ENCODE measurements at places on chromosomes 16 and 17. TPM values are rescaled to one million over a fixed set of nuclear protein-coding genes. Genes with fewer than 3 reads are reported as not detected.

GRCh38 chr16:12240036-12240435 is 263.5 kb downstream of the SNX29 start:
- H3K36me3 ChIP-seq = no peaks in the 10 kb centered on the region
- no peak overlapping the region for H3K27ac ChIP-seq
- no peak overlapping the region for H3K4me3 ChIP-seq
- no peak for DNase-seq
- H3K27me3 ChIP-seq = no peaks in the 10 kb centered on the region

The CCL8 gene
- not detected for total RNA-seq

The DLX4 gene
- 1.2 TPM for total RNA-seq

- H3K36me3 ChIP-seq = no peaks in the 10 kb centered on the region
- no peaks in the 10 kb centered on the region for H3K27me3 ChIP-seq
- no peak overlapping the region for H3K27ac ChIP-seq
- no peak overlapping the region for H3K4me3 ChIP-seq
- no peaks in the 10 kb centered on the region for H3K4me1 ChIP-seq
- DNase-seq = no peak
Observed at GRCh38 chr17:14871921-14872320, 393.2 kb downstream of the PMP22 start.

DNA sequence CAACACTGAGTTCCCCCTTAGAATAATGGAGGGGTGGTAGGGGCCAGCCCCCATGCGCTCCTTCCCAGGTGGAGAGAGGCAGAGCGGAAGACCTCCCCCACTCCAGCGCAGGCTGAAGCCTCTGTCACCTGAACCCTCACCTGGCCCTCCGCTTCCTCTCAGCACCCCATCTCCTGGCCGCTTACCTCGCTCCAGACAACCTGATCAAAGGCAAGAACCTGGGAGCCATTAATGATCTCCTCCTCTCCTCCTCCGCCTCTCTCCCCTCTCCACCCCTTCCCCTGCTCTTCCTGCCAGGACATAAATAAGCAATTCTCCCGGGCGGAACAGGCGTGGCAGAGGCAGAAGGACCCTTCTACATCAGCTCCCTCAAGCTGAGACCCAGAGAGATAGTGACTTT is 110.2 kb upstream of the LHX1 start:
- DNase-seq = no peak
- no peaks in the 10 kb centered on the region for H3K27me3 ChIP-seq
- H3K27ac ChIP-seq = no peak overlapping the region
- H3K4me1 ChIP-seq = no peaks in the 10 kb centered on the region
- H3K36me3 ChIP-seq = no peaks in the 10 kb centered on the region

DNA sequence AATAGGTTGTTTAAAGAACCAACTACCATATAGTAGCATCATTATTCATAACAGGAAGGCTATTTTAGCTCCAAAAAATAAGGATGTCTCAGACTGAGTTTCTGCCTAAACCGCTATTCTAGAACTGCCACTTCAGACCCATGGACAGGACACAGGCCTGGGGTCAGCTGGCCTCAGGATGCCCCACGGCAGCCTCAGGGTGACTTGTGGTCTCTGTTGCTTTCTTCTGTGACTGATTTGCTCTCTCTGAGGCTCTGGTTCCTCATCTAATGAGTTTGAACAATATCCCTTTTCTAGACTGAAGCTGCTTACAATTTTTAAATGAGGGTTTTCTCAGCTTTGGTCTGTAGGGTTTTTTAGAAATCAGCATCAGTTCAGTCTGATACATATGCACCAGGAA is 31.8 kb upstream of the IRF8 start:
- no peaks in the 10 kb centered on the region for H3K27me3 ChIP-seq
- H3K27ac ChIP-seq = no peak overlapping the region
- H3K4me1 ChIP-seq = no peaks in the 10 kb centered on the region
- no peak for DNase-seq

The KCNG4 gene
- total RNA-seq = not detected

The SULT1A4 gene
- total RNA-seq = 3.8 TPM

- no peak overlapping the region for H3K4me3 ChIP-seq
- no peak for DNase-seq
- no peak overlapping the region for H3K27ac ChIP-seq
- H3K4me1 ChIP-seq = no peaks in the 10 kb centered on the region
- no peaks in the 10 kb centered on the region for H3K36me3 ChIP-seq
Observed at GRCh38 chr17:72416054-72416675, 295.3 kb downstream of the SOX9 start.

The GLYR1 gene
- 121 TPM for total RNA-seq

The DNAAF1 gene
- total RNA-seq = not detected

DNA sequence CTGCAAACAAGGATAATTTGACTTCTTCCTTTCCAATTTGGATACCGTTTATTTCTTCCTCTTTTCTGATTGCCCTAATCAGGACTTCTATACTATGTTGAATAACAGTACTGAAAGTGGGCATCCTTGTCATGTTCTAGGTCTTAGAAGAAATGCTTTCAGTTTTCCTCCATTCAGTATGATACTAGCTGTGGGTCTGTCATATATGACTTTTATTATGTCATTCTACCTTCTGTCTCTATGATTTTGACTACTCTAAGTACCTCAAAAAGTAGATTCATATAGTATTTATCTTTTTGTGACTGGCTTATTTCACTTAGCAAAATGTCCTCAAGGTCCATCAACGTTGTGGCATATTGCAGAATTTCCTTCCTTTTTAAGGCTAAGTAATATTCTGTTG is 111.5 kb upstream of the RBBP6 start:
- H3K27ac ChIP-seq = no peak overlapping the region
- H3K27me3 ChIP-seq = no peaks in the 10 kb centered on the region
- no peaks in the 10 kb centered on the region for H3K4me1 ChIP-seq
- H3K4me3 ChIP-seq = no peak overlapping the region
- no peaks in the 10 kb centered on the region for H3K36me3 ChIP-seq
- no peak for DNase-seq

- DNase-seq = no peak
- no peak overlapping the region for H3K4me3 ChIP-seq
- no peak overlapping the region for H3K27ac ChIP-seq
Observed at GRCh38 chr17:38547444-38547843, 58.3 kb downstream of the SRCIN1 start.

GRCh38 chr17:82090549-82091263 is 7.3 kb downstream of the FASN start:
- H3K36me3 ChIP-seq = peaks cover 52% of the 10 kb centered on the region
- H3K4me3 ChIP-seq = no peak overlapping the region
- H3K27ac ChIP-seq = no peak overlapping the region
- H3K27me3 ChIP-seq = no peaks in the 10 kb centered on the region
- H3K4me1 ChIP-seq = no peaks in the 10 kb centered on the region
- DNase-seq = no peak

The PRR35 gene
- not detected for total RNA-seq

- peak; percentile 29 for DNase-seq
- no peak overlapping the region for H3K27ac ChIP-seq
- H3K4me1 ChIP-seq = peaks cover 40% of the 10 kb centered on the region
- no peaks in the 10 kb centered on the region for H3K27me3 ChIP-seq
- H3K36me3 ChIP-seq = no peaks in the 10 kb centered on the region
Observed at GRCh38 chr17:17300624-17301568, 2.3 kb upstream of the NT5M start.

GRCh38 chr17:77636835-77637817 is 321.4 kb upstream of the TNRC6C start:
- no peak overlapping the region for H3K4me3 ChIP-seq
- no peaks in the 10 kb centered on the region for H3K36me3 ChIP-seq
- H3K27me3 ChIP-seq = no peaks in the 10 kb centered on the region
- DNase-seq = no peak

DNA sequence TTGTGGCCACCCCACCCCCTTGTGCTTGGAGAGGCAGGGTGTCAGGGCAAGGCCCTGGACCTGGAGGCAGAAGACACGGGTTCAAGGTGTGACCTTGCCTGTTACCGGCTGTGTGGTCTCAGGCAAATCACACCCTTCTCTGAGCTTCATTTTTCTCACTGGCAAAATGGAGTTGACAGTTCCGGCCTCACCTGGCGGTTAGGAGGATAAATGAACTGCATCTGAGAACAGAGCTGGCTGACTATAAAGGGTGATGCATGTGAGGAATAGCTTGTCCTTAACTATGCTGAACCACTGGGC is 4.2 kb upstream of the MEOX1 start:
- H3K4me3 ChIP-seq = no peak overlapping the region
- DNase-seq = no peak
- no peaks in the 10 kb centered on the region for H3K27me3 ChIP-seq
- H3K27ac ChIP-seq = no peak overlapping the region
- peaks cover 29% of the 10 kb centered on the region for H3K4me1 ChIP-seq

DNA sequence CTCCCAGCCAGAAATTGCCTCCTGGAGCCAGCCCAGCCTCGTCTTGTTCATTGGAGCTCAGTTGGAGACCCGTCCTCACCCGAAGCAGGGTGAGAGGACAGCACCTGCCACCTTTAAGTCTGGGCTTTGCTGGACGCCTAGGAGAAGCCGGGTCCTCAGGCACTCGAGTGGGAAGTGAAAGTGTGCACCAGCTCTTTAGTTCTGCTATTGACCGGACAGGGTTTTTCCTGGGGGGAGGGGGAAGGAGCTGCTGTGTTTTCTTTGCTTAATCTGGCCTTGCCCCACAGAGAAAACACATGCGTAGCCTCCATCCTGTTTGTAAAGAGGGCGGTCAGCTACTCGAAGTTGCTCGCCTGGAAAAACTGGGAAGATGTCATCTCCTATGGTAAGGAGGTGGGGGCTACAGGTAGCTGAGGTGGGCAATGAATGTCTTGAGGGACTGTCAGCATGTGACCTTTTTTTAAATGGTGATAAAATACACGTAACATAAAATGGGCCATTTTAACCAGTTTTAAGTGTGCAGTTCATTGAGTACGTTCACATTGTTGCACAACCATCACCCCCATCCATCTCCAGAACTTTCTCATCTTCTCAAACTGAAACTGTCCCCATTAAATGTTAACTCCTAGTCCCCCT is 34.4 kb downstream of the CMIP start:
- H3K27ac ChIP-seq = no peak overlapping the region
- no peaks in the 10 kb centered on the region for H3K27me3 ChIP-seq
- H3K4me3 ChIP-seq = no peak overlapping the region
- peaks cover 53% of the 10 kb centered on the region for H3K4me1 ChIP-seq

- H3K36me3 ChIP-seq = no peaks in the 10 kb centered on the region
- no peaks in the 10 kb centered on the region for H3K27me3 ChIP-seq
- no peak overlapping the region for H3K27ac ChIP-seq
Observed at GRCh38 chr17:33116021-33116551, 124.4 kb downstream of the SPACA3 start.

DNA sequence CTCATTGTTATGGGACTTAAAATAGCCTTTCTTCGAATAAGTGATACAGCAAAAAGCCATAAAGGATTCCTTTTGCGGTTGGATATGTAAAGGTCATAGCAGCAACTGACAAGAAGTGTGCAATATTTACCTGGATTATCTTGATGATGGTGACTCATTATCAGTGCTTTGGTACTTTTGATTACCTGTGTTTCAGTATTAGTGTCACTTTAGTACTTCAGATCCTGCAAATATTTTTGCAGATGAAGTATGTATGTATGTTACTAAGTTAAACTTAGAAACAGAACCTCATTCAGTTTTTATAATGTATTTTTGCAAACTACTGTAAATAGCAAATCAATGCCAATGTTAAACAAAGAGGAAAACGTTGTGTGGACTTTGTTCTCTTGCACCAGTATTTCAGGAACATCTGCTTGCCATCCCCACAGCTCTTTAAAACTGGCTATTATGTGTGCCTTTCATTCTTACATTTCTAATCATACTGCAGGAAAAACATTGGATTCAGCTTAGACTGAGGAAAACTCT is 10.5 kb downstream of the CNEP1R1 start:
- no peak for DNase-seq
- H3K36me3 ChIP-seq = peaks cover 38% of the 10 kb centered on the region
- no peak overlapping the region for H3K27ac ChIP-seq
- H3K4me3 ChIP-seq = no peak overlapping the region

GRCh38 chr16:82322177-82322576 is 152.2 kb upstream of the MPHOSPH6 start:
- H3K27me3 ChIP-seq = no peaks in the 10 kb centered on the region
- H3K4me1 ChIP-seq = no peaks in the 10 kb centered on the region
- DNase-seq = no peak
- no peak overlapping the region for H3K4me3 ChIP-seq
- H3K27ac ChIP-seq = no peak overlapping the region
- no peaks in the 10 kb centered on the region for H3K36me3 ChIP-seq

The CCL4L2 gene
- total RNA-seq = not detected

The HOXB7 gene
- not detected for total RNA-seq

The MILR1 gene
- 0.90 TPM for total RNA-seq

GRCh38 chr16:69725480-69726312 is 664 bp downstream of the NQO1 start:
- peak overlapping the region; percentile 49 for H3K27ac ChIP-seq
- H3K27me3 ChIP-seq = no peaks in the 10 kb centered on the region
- no peaks in the 10 kb centered on the region for H3K36me3 ChIP-seq
- peak overlapping the region; percentile 52 for H3K4me3 ChIP-seq

DNA sequence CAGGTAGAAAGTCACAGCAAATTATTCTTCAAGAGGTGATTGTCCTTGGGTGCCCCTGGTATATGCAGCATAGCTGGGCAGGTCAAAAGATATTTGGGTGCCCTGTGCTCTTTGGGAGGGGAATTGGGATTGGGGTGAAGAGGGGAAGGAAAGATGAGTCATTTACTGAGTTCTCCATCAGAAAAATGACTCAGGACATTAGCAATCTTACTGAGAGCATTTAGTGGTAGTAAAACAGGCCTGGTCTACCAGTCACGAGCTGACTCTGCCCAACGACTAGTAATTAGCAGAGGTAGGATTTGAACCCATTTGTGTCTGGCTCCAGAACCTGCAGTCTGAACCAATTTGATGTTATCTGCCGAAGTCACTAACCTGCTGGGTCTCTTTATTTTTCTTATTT is 6.0 kb upstream of the GRIN2A start:
- no peaks in the 10 kb centered on the region for H3K27me3 ChIP-seq
- H3K4me3 ChIP-seq = no peak overlapping the region
- no peaks in the 10 kb centered on the region for H3K4me1 ChIP-seq

DNA sequence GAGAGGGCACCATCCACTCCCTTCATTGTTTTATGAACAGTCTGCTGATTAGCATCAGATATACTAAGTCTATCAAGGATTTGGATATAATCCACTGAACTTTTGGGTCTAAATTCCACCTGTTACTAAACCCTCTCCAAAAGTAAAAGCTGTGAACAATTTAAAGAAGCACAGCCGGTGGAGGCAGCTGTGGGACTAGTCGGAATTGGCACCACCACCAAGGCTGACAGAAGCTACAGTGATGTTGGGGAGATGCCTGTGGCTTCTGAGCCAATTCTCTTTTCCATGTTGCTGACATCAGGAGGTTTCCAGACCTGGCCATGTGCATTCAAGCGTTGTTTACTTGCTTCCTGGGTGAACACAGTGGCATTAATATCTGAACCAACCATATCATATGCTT is 679.0 kb upstream of the CA10 start:
- no peaks in the 10 kb centered on the region for H3K27me3 ChIP-seq
- H3K36me3 ChIP-seq = no peaks in the 10 kb centered on the region
- DNase-seq = no peak
- H3K4me1 ChIP-seq = no peaks in the 10 kb centered on the region
- no peak overlapping the region for H3K27ac ChIP-seq

The GSE1 gene
- 25.0 TPM for total RNA-seq

Data from CD4-positive, alpha-beta memory T cell (primary cell).